ENCODE measurements at places on chromosomes 12 and 14. TPM values are rescaled to one million over a fixed set of nuclear protein-coding genes. Genes with fewer than 3 reads are reported as not detected.

SYNE3 gene
- polyA plus RNA-seq, result 3.5 TPM

GRCh38 chr12:123027726-123028445, 47.4 kb downstream of the ARL6IP4 start:
- DNase-seq, result no peak
- no peak overlapping the region for H3K27ac ChIP-seq
- H3K4me3 ChIP-seq, result no peak overlapping the region
- no peaks in the 10 kb centered on the region for H3K27me3 ChIP-seq
- no peaks in the 10 kb centered on the region for H3K36me3 ChIP-seq
- no peaks in the 10 kb centered on the region for H3K4me1 ChIP-seq

RNASE3 gene
- polyA plus RNA-seq, result 13.8 TPM

PZP gene
- polyA plus RNA-seq, result not detected

GRCh38 chr12:75294797-75295196, 35.3 kb downstream of the CAPS2 start:
- H3K4me3 ChIP-seq, result no peak overlapping the region
- no peak for DNase-seq
- no peak overlapping the region for H3K27ac ChIP-seq
- no peaks in the 10 kb centered on the region for H3K4me1 ChIP-seq
- H3K27me3 ChIP-seq, result no peaks in the 10 kb centered on the region
- no peaks in the 10 kb centered on the region for H3K36me3 ChIP-seq

- no peak overlapping the region for H3K4me3 ChIP-seq
- DNase-seq, result no peak
- no peaks in the 10 kb centered on the region for H3K27me3 ChIP-seq
- no peaks in the 10 kb centered on the region for H3K36me3 ChIP-seq
- H3K4me1 ChIP-seq, result no peaks in the 10 kb centered on the region
These were observed 8.8 kb downstream of the TAS2R13 start for GRCh38 chr12:10900530-10900929.

KRT74 gene
- polyA plus RNA-seq, result not detected

DNA sequence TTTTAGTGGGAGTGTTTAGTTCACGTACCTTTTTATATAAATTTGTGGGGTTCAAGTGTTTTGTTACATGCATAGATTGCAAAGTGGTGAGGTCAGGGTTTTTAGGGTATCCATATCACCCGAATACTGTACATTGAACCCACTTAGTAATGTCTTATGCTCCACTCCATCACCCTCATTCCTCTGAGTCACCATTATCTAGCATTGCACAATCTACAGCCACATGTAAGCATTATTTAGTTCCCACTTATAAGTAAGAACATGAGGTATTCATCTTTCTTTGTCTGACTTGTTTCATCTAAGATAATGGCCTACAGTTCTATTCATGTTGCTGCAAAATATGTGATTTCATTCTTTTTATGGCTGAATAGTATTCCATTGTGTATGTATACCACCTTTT, 583.7 kb upstream of the LRFN5 start:
- H3K4me3 ChIP-seq, result no peak overlapping the region
- no peaks in the 10 kb centered on the region for H3K4me1 ChIP-seq
- H3K27ac ChIP-seq, result no peak overlapping the region
- H3K36me3 ChIP-seq, result no peaks in the 10 kb centered on the region

- peak; percentile 3 for DNase-seq
- no peak overlapping the region for H3K27ac ChIP-seq
- H3K36me3 ChIP-seq, result no peaks in the 10 kb centered on the region
- H3K4me3 ChIP-seq, result no peak overlapping the region
- no peaks in the 10 kb centered on the region for H3K4me1 ChIP-seq
These were observed 170.6 kb downstream of the OTOGL start for GRCh38 chr12:80269803-80270552.

FGF6 gene
- not detected for polyA plus RNA-seq

GRCh38 chr14:91078095-91078737, 17.8 kb upstream of the RPS6KA5 start:
- H3K36me3 ChIP-seq, result no peaks in the 10 kb centered on the region
- H3K27me3 ChIP-seq, result no peaks in the 10 kb centered on the region
- H3K4me1 ChIP-seq, result no peaks in the 10 kb centered on the region
- no peak overlapping the region for H3K27ac ChIP-seq
- H3K4me3 ChIP-seq, result no peak overlapping the region

DNA sequence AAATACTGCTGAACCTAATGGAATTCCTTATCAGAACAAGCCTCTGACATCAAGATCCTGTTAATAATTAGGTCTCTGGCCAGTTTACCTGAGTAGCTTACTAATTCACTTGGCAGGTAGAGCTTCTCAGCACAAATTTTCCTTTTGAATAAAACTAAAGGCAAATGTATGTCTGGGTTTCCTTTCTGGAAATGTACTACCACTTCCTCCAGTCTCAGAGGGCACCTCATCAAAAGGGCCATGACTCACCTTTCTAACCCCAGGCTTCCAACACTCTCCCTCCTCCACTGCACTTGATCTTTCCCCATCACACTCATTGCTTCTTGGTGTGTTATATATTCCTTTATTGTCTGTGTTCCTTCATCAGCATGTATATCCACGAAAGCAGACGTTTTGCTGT, 90.5 kb downstream of the SLC2A13 start:
- no peaks in the 10 kb centered on the region for H3K27me3 ChIP-seq
- H3K4me1 ChIP-seq, result peaks cover 7% of the 10 kb centered on the region
- H3K36me3 ChIP-seq, result no peaks in the 10 kb centered on the region
- no peak for DNase-seq

- H3K36me3 ChIP-seq, result no peaks in the 10 kb centered on the region
- H3K4me1 ChIP-seq, result no peaks in the 10 kb centered on the region
- no peaks in the 10 kb centered on the region for H3K27me3 ChIP-seq
- DNase-seq, result no peak
- no peak overlapping the region for H3K4me3 ChIP-seq
These were observed 122.7 kb upstream of the LMNTD1 start for GRCh38 chr12:25675808-25676207.

WNT5B gene
- polyA plus RNA-seq, result 4.1 TPM

DNA sequence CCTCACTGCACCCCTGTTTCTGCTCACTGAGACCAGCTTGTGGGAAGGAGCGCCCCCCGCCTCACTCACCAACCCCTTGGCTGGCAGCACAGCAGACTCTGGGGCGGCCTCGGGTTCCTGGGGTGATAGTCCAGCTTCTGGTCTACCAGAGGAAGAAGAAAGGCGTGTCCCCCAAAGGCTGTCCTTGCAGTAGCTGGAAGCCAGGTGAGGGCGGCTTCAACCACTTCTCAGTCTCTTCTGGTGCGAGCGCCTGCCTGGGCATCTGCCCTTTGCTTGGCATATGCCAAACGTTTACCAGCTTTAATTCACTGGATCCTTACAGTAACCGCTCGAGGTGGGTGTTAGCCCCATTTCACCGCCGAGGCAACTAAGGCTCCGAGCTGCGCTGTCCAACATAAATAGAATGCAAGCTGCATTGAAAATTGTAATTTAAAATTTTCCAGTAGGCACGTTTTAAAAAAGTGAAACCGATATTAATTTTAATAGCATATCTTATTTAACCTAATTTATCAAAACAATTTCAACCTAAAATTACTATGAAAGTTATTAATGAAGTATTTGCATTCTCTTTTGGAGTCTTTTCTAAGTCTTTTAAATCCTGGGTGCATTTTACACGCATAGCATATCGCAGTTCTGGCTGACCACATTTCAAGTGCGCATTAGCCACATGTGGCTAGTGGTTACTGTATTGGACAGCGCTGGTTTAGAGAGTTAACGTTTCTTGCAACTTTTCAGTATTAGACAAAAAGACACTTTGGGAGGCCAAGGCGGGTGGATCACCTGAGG, 872 bp downstream of the FAM177A1 start:
- peak; percentile 16 for DNase-seq
- no peaks in the 10 kb centered on the region for H3K36me3 ChIP-seq

CNTN1 gene
- polyA plus RNA-seq, result not detected

DHRS4L2 gene
- polyA plus RNA-seq, result 22.1 TPM

GRCh38 chr14:50924236-50924635, 20.0 kb downstream of the PYGL start:
- H3K36me3 ChIP-seq, result peaks cover 51% of the 10 kb centered on the region
- no peak overlapping the region for H3K27ac ChIP-seq
- no peak for DNase-seq
- no peak overlapping the region for H3K4me3 ChIP-seq
- peaks cover 46% of the 10 kb centered on the region for H3K4me1 ChIP-seq

DNA sequence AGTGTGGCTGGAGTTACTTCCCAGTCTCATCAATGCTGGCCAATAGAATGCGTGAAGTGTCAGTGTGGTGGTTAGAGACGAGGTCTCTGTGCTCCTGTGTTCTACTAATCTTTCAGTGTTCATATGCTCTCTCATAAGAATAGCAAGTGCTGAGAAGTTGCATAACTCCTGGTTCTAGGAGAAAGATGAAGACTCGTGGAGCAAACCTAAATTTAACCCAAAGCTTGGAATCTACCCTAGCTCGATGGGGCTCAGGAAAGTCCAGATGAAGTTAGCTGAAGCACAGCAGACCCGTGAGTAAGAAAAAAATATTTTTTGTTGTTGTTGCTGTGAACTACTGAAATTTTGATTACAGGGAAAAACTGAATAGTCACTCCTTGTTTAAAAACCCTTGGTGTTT, 412.6 kb downstream of the APAF1 start:
- H3K4me3 ChIP-seq, result no peak overlapping the region
- H3K27ac ChIP-seq, result no peak overlapping the region
- H3K27me3 ChIP-seq, result no peaks in the 10 kb centered on the region
- no peak for DNase-seq
- H3K36me3 ChIP-seq, result no peaks in the 10 kb centered on the region

GRCh38 chr14:73424453-73424852, 33.9 kb downstream of the NUMB start:
- no peaks in the 10 kb centered on the region for H3K27me3 ChIP-seq
- peak; percentile 48 for DNase-seq
- H3K27ac ChIP-seq, result peak overlapping the region; percentile 68
- peaks cover 31% of the 10 kb centered on the region for H3K4me1 ChIP-seq

GRCh38 chr12:6336889-6337853, 4.7 kb downstream of the TNFRSF1A start:
- peaks cover 87% of the 10 kb centered on the region for H3K4me1 ChIP-seq
- H3K4me3 ChIP-seq, result peak overlapping the region; percentile 90
- H3K27ac ChIP-seq, result peak overlapping the region; percentile 79
- no peaks in the 10 kb centered on the region for H3K27me3 ChIP-seq

MYF5 gene
- polyA plus RNA-seq, result not detected
